ENCODE measurements at places on chromosomes 7 and 10.

DNA sequence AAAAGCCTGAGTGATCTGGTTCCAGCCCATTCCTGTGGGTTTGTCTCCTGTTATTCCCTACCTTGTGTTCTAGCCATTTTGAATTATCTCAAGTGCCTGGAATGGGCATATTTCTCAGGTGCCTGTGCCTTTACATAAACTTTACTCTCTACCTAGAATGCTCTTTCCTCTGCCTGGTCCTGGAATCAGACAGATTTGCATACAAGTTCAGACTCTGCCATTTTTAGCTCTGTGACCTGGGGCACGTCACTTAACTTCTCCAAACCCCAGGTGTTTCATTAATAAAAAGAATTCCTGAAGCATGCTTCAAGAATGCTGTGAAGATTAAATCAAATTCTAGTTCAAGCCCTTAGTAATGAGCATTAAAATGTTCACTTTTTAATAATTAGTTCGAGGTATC lies 7.8 kb downstream of the DCLRE1A start:
- DNase-seq: no peak

GRCh38 chr10:116216676-116217075 lies 56.3 kb downstream of the GFRA1 start:
- DNase-seq: no peak

DNA sequence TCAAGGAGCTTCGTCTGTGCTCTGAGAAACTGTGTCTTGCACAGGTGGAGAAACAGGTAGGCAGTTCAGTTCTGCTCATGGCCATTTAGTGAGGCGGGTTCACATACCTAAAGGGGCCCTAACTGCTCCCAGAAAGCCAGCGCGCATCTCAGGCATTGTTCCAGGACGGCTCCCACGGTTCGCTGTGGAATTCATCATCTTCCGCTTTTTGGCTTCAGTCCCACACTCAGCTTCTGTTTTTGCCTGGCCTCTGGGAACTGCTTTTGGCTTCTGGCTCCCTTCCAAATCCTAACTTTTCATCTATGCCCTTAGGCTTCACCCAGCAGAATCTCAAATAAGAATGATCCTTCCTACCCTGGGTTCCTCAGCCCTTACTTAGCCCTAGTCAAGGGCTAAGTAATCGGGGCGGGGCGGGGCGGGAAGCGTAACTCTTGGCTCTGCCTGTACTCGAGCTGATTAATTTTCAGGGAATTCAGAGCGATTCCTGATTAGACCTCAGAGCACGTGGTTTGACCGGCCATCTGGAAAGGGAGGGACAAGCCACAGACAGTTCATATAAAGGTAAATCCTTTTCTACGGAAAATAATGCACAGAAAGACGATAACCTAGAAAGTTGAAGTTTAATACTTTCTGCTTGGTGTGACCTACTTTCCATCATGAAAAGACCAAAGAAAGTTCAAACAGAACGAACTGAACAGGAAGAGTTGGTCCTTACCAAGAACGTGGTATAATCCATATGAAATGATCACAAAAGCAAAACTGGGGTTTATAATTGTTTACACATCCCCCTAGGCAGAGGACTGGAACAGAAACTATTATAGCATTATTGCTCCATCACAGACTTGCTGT lies 105.7 kb downstream of the ST8SIA6 start:
- no peak for DNase-seq

DNA sequence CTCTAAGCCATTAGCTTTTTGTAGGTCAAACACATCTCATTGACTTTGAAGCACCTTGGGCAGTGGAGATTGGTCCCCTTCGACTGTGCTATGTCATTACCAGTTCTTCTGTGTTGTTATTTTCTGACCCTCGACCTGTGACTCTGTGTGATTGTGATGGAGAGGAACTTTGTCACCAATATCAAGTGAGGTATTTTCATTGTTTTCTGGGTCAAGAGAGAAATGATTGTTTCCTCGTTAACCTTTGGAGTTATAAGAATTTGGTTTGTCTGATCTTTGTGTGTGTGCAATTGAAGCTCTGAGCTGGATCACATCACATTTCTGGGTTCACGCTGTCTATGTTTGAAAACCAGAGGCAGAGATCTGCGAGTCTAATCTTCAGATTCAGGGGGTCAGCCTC lies 432.2 kb upstream of the KLF6 start:
- no peak for DNase-seq

DNA sequence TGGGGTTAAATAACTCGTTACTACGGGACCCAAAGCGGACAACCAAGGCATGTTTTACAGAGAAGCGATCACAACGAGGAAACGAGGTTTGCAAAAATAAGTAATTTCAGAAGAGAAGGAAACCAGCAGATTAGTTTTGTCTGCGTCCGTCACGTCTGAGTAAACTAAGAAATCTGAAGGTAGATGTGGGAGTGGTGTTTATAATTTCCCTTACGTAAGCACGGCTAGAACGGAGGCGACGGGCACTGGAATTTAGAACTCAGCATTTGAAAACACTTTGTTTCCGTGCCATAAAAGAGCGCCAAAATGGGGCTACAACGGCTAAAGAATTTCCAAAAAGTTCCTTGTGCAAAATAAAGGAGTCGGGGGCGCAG lies 718 bp upstream of the UMAD1 start:
- DNase-seq: peak; percentile 37

- DNase-seq: no peak
These were observed 84.3 kb downstream of the CUL2 start for GRCh38 chr10:35005868-35006267.

GRCh38 chr7:12572941-12573575 lies 2.5 kb downstream of the SCIN start:
- DNase-seq: no peak

GRCh38 chr10:31179091-31179680 lies 139.8 kb upstream of the ZEB1 start:
- DNase-seq: no peak

- DNase-seq: no peak
These were observed 303.7 kb downstream of the BAMBI start for GRCh38 chr10:28981007-28981406.

GRCh38 chr7:22954251-22954650 lies 59.7 kb downstream of the HYCC1 start:
- DNase-seq: no peak

GRCh38 chr10:53361936-53362335 lies 589.4 kb upstream of the MBL2 start:
- no peak for DNase-seq

GRCh38 chr10:98135222-98135899 lies 904 bp downstream of the R3HCC1L start:
- DNase-seq: no peak

- DNase-seq: no peak
These were observed 205.0 kb downstream of the DIP2C start for GRCh38 chr10:484441-484924.

DNA sequence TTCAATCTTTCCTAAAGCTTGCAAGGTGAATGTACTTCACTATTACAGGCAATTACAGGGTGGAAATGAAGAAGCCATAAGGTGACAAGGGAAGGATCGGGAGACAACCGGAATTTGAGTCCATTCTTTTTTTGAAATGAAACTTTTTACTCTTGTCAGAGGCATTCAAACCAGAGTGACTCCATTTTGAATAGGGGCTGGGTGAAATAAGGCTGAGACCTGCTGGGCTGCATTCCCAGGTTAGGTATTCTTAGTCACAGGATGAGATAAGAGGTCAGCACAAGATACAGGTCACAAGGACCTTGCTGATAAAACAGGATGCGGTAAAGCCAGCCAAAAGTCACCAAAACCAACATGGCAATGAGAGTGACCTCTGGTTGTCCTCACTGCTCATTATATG lies 363.3 kb downstream of the TYW1 start:
- DNase-seq: no peak

DNA sequence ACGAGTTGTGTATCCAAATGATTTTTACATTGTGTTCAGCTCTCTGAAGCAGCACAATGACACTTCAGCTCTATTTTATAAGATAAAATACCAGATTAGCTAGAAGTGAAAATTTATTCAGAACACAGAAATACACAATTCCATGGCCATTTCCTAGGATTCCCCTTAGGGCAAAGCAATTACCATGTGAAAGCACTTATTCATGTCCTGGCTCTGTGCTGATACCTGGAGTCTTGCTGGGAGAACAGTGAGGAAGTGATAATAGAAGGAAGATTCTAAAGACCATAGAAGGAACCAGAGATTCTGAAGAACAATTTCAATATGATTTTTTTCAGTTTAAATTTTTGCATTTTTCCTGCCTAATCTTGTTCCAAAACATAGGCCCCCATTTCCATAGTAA lies 657.4 kb upstream of the ZWINT start:
- no peak for DNase-seq

- no peak for DNase-seq
These were observed 428.4 kb upstream of the TEX47 start for GRCh38 chr7:89223900-89224395.

DNA sequence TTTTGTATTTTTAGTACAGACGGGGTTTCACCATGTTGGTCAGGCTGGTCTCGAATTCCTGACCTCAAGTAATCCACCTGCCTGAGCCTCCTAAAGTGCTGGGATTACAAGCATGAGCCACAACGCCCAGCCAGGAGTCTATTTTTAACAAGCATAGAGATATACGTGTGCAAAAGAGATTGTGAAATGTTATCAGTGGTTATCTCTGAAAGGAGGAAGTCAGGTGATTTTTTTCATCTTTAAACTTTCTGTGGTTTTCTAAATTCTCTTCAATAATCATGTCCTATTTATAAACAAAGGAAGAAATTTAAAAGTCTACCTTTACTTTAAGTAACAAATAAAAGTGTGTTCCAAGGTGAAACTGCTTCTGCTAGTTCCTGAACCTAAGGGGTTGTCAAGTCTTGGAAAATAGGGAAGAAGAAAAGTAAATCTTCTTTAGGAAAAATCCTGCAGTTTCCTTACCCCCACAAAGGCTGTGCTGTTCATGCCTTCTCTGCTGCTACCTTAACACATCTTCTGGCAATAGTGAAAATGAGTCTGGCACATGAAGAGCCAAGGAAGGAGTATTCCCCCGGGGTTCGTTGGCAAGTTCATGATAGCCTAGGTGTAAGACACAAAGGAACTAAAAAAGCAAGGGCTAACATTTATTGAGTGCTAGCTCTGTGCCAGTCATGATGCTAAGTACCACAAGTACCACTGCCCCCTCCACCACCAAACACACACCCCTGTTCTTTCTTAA lies 51.1 kb downstream of the CYP26A1 start:
- DNase-seq: no peak

DNA sequence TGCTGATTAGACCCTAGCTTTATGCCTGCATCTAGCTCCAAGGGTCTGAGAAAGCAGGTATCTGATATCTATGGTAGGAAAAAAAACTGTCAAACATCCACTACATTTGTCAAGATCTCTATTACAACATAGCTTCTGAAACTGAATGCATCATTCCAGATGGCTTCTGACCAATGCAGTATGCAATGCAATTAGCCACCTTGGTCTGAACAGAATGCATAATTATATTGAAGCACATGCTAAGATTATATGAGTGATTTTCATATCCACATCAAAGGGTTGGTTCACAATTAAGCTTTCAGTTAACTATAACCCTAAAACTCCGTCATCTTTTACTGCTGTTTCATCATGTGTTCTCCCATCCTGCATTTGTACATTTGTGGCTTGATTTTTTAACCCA lies 271.4 kb downstream of the POLR1F start:
- DNase-seq: no peak

GRCh38 chr10:43408331-43408709 lies 666 bp downstream of the HNRNPF start:
- no peak for DNase-seq

GRCh38 chr10:43254199-43254730 lies 12.6 kb downstream of the RASGEF1A start:
- no peak for DNase-seq

DNA sequence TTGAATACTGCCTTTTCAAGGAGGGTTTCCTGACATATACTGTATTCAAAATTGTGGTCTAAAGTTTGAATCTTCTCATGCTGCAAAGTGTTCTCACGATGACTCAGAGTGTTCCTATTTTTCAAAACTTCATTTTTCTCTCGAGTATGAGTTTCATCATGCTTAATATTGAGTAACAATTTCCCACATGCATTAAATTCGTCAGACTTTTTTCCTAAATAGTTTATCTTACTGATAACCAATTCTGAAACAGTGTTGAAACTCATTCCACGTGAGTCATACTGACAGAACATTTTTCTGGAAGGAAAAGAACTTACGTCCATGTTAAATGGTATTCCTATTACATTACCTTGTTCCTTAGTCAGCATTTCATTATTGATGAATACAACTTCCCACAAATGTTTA lies 44.1 kb downstream of the ZNF33B start:
- DNase-seq: no peak
